ENCODE measurements at places on chromosomes 7 and 10. TPM values are rescaled to one million over a fixed set of nuclear protein-coding genes. Genes with fewer than 3 reads are reported as not detected.

BNIP3 gene
- 41.7 TPM for total RNA-seq

NEUROG3 gene
- total RNA-seq = not detected

IFIT1 gene
- total RNA-seq = 0.25 TPM

GRCh38 chr7:84362828-84363227, 168.2 kb upstream of the SEMA3A start:
- no peak for DNase-seq

GRCh38 chr10:11886138-11886474, 63.0 kb downstream of the PROSER2 start:
- no peak for DNase-seq

FOXI2 gene
- total RNA-seq = not detected

DNA sequence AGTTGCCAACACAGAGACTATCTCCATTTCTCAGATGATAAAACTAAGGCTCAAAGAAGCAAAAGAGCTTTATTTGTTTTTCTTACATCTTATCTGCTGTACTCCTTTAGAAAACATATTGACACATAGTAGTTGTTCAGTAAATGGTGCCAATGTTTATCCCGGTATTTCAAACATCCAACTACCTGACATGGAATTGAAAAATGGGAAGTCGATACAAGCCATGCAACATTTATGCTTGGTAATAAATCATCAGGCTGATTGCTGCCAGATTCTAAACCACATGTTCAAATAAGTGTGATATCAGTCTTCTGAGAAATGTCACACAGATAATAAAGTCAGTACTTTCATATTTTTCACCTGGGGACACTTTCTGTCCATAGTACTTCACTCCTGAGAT, 65.8 kb upstream of the C10orf120 start:
- DNase-seq = no peak

DNA sequence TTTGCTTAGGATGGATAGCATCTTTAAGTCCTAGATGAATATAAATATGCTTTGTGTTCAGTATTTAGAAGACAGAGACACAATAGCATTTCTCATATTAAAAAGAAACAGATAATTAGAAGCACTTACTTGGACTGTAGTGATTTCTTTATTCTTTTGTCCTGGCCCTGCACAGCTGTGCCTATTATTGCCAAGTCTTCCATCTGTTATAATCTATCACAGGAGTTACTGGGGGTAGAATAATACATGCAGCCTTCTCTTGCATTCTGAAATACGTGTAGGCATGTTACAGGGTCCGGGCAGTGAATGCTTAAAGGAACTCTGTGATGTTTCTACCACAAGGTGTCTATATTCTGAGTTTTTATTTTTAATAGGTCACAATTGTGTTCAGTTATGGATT, 461.5 kb upstream of the COBL start:
- DNase-seq = no peak

- no peak for DNase-seq
Measured at GRCh38 chr10:37067576-37067975, 57.8 kb upstream of the ANKRD30A start.

DNA sequence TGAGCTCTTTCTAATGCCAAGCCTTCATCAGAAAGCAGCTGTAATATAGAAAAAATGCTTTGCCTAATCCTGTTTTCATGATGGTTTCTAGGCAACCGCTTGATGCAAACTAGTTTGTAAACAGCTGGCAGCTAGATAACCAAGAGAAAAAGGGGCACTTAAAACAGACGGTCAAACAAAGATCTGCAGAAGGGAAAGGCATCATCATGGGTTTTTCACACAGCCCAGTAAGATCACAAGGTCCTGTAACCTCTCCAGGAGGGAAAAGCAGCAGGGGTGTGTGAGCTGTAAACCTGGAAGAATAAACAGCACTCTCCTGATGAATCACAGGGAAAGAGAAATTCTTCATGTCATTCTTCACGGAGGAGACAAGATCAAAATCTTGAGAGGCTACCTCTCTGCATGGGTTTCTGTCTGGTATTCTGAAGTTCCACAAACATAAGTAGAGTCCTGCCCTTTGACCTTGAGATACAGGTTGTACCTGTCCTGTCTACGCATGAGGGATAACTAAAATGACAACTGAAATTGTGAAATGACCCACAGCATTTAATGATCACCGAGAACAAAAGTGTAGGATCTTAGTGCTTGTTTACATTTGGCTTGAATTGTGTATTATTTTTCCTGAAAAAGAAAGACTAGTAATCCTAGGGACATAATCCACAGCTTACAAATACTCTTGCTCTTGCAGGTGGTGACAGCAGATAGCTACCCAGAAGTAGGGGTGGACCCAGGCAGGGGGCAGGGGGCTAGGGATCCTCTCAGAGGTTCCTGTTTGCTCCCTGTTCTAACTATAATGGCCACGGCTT, 48.0 kb downstream of the CREB3L2 start:
- peak; percentile 53 for DNase-seq

ANKRD61 gene
- not detected for total RNA-seq

BAG3 gene
- 27.4 TPM for total RNA-seq

- DNase-seq = no peak
Measured at GRCh38 chr7:101819913-101820522, 2.6 kb downstream of the CUX1 start.

All from K562 (cell line).